ENCODE measurements at places on chromosomes 4 and X.

- no peak for DNase-seq
Observed at GRCh38 chrX:149909324-149910177, 19.8 kb upstream of the HSFX4 start.

- no peak for DNase-seq
Observed at GRCh38 chr4:83644677-83645659, 109.1 kb downstream of the GPAT3 start.

DNA sequence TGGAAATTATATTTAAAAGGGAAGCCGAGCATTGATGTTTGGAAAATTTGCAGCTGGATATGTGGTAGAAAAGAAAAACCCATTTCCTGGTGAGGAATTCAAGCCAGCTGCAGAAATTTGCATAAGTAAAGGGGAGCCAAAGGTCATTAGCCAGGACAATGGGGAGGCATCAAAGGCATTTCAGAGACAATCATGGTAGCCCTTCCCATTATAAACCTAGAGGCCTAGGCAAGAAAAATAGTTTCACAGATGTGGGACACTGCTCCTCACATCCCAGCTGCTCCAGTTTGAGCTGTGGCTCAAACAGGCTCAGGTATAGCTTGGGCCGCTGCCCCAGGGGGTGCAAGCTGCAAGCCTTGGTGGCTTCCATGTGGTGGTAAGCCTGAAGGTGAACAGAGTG is 35.8 kb downstream of the NAP1L3 start:
- no peak for DNase-seq

DNA sequence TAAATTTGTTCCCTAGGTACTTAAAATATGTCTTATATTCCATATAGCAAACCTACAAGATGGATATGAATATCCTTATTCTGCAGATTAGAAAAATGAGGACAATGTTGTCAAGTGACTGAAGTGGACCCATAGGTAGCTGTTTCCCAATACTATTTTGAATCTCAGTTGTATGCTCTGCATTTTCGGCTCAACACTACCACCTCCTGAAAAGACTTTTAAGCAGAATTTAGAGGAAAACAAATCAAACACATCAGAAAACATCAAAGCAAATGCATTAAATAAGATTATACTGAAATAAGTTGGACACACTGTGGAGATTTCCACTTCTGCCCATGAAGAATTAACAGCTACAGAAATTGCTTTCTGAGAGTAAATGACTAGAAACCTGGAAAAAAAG is 488.7 kb downstream of the TRIML1 start:
- no peak for DNase-seq

DNA sequence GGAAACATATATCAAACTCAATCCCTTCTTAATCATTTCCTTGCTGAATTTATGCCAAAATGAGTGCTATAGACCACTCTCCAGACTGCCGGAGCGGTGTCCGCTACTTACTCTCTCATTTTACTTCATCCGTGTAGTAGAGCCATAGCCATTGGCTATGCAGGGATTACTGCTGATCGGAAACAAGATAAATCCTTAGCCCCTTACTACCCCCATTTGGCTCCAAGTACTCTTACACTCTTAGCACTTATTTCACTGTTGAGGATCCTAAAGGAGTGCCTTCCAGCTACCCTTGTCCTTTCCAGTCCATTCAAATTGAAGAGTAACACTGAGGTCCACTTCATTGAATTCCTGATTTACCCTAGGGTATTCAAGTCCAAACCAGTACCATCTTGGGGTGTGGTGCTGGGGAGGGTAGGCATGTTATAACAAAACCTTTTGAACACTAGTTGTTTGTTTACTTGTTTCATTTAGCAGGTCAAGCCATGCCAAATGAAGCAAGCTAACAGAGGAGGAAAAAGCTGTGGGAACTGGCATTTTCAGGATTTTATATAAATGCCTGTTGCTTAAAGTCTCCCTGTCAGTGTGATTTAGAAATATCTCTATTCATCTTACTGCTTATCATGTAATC is 715.1 kb downstream of the FSTL5 start:
- no peak for DNase-seq

- DNase-seq = no peak
Observed at GRCh38 chr4:80407246-80407645, 71.7 kb downstream of the CFAP299 start.

DNA sequence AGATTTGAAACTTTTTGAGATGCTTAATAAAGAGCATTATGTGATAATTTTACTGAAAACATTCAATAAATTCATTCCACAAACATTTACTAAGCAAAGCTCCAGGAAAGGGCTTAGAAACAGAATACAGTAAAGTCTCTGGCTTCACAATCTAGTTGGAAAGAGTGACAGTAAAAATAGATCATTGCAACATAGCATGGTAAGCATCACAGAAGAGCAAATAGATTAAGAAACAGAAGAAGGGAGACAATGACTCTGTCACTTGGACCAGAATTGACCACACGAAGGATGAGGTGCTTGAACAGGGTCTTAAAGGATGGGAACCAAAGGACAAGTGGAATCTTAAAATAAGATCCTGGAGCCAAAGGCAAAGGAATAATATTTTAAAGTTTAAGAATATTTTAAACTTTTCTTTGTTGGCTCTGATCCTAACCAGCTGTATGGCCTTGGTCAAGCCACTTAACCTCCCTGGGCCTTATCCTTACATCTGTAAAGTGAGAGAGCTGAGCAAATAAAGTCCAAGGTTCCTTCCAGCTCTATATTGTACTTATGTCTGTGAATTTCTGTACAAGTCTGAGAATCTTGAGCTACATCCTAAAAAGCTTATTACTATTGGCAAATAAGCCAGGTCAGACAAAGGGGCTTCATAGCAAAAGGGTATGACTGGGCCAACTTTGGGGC is 33.9 kb downstream of the SEC24D start:
- no peak for DNase-seq

DNA sequence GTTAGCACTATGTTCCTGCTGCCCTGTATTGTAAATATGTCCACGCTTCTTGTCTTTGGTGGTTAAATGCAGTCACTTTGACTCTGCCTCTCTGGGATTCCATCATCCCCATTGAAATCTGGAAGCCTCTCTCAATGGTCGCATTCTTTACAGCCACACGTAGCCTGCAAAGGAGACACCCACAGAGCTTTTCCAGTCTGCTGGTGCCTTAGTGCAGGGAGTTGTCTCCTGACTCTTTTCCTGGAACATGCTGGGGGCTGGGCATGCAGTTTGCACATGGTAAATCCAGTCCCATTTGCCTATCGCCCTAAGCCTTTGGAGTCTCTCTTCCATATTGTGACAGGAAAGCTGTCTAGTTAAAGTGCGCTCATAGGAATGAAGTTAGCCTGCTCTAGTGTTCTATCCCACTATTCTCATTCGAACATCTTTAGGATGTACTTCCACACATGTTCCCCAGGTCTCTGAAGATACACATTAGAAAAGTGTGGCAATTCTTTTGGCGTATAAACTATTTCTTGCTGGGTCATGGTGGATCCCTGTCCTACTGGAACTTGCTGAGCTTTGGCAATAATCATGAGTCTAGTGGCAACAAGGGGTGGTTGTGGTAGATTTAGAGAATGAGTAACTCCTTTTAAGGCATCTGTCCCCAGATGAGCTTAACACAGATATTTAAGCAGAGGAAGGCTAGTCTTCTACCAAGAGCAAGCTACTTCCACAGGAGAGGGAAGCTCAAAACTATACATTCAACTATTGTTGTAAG is 33.7 kb downstream of the COQ2 start:
- DNase-seq = no peak

DNA sequence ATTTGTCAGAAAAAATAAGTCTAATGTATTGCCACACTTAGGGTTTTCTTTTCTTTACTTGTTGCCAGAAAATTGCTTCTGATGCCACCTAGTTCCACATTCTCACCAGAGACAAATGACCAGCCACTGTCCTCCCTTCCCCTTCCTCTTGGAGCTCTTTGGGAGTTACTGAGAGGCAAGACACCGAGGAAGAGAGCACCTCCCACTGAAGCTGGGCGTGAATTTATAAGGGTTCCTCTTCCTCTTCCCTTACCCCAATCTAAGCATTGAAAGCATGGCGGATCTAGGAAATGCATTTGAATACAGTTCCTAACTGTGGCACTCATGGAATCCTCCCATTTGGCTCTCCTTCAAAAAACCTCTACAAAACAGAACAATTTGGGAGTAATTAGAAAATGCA is 30.0 kb downstream of the ANXA3 start:
- DNase-seq = no peak

DNA sequence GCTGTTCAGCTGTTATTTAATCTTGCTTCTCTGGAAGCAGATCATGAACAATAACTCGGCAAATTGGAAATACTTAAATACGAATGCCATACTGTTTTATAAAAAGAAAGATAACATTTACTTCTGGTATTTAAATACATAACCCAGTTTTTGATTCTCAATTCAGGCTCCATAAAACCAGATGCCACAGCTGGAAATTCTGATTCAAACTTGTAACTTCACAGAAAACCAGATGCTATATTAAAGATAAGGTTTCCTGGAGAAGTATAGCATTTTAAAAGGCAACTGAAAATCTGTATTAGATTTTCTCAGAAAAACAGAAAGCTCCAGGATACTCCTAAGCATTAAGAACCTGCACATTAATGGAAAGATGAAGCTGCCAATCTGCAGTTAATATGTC is 40.2 kb downstream of the STX18 start:
- DNase-seq = no peak

DNA sequence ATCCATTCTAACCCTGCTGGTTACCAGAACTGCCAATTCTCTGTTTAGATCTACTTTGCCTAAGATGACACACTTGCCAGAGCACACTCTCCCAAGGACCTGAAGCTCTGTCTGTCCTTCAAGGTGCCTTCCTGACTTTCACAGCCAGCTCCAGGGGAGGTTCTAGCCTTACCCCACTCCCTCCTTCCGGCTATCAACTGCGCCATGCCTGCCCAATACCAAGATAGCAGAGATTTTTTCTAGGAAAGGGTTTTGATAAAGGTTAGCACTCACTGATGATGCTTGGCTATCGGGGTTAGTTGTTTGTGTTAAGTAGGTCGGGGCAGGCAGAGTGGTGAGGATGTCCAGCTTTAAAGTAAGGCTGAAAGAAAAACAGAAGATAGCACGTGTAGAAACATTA is 14.3 kb downstream of the ALPK1 start:
- DNase-seq = no peak

DNA sequence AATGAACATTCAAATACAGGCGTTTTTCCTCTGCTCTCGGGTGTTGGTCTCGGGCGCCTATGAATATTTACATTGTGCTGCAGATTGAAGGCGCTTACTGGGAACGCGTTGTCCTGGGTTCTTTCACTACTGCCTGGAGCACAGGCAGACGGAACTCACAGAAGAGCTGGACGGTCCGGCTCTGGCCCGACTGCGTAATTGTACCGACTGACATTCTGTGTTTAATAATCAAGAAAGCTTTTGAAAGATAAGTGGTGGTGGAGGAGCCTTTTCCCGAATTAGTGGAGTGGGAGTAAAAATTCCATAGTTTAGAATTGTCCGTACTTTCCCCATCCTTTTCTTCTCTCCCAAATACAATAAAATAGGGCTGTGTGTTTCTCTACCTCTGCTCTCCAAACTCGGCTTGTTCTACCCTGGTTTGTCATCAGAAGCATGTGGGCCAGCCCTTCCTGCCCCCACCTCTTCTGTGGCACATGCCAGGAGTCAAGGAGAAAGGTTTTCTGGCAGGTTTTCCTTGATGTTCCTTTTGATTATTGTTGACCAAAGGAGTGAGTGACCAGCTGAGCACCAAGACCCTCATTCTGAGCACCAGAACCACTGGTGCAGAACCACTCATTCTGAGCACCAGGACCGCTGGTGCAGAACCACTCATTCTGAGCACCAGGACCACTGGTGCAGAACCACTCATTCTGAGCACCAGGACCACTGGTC is 2.3 kb downstream of the FHDC1 start:
- no peak for DNase-seq

DNA sequence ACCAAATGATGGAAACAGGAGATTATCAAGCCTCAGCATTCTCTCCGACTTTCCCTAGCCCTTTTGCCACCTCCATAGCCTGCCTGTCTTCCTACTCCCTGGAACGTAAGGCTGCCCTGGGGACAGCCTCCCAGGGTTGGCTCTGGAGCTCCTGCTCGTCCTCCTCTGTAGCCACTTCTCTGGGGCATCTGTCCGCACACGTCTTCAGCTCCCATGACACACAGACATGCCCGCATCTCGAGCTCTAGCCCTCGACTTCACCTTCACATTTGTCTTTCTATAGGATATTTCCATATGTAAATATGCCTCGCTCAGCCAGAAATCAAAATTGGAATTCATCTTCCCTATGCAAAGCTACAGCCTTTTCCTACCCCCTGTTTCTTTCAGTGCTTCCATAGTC is 67.7 kb downstream of the TSC22D3 start:
- no peak for DNase-seq

- DNase-seq = no peak
Observed at GRCh38 chrX:133546441-133546840, 131.2 kb upstream of the GPC4 start.

DNA sequence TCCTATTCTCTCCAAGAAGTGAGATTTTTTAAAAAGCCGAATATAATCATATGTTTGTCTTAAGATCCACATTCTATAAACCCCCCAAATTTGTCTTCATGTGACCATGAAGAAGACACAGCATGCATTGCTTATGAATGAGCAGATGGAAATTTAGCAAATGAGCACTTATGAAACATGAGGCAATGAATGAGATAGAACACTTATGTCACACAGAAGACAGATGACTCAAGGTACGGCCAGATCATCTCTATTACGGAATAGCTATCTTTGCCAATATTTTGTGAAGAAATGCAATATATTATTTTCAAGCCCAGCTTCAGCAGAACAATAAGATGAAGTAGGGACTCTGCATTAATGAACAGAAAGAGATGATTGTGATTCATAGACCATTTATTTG is 21.4 kb downstream of the PHEX start:
- DNase-seq = no peak

GRCh38 chr4:29708473-29708872 is 1011.7 kb upstream of the PCDH7 start:
- DNase-seq = no peak

- DNase-seq = no peak
Observed at GRCh38 chr4:184648054-184648312, 1.3 kb downstream of the CASP3 start.

- no peak for DNase-seq
Observed at GRCh38 chr4:86306816-86307215, 53.0 kb downstream of the MAPK10 start.

- no peak for DNase-seq
Observed at GRCh38 chrX:57447856-57448255, 144.0 kb upstream of the ZXDB start.

GRCh38 chrX:155888139-155888538 is 7.0 kb downstream of the VAMP7 start:
- DNase-seq = no peak

GRCh38 chrX:19629541-19629940 is 114.2 kb upstream of the MAP3K15 start:
- DNase-seq = no peak

DNA sequence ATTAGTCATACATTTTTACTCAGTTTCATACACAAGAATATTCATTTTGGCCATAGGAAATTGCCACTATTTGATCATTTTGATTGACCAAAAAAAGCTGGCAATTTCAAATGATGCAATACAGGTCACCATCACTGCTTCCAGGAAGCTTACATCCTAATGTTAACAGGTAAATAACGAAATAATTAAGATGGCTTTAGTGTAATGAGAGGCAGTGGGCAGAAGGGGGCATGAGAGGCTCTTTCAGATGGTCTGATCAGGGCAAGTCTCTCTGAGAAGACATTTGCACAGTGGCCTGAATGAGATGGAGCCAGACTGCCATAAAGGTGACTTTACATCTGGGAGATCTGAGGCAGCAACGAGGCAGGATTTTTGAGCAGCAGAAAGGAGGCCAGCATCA is 170.7 kb downstream of the SLIT2 start:
- DNase-seq = no peak

Data from anterior cingulate cortex (tissue), 58 donors.